AG09319 (cell line): ENCODE measurements at places on chromosomes 1 and 21.
A peak's percentile ranks its signal among the peaks of the same experiment; 100 is the strongest.

GRCh38 chr1:229370601-229371021 lies 27.8 kb upstream of the CCSAP start:
- no peak for DNase-seq

GRCh38 chr1:87641996-87642395 lies 313.3 kb downstream of the LMO4 start:
- no peak for DNase-seq

- DNase-seq = no peak
Observed at GRCh38 chr1:160827418-160827817, 31.4 kb downstream of the LY9 start.

DNA sequence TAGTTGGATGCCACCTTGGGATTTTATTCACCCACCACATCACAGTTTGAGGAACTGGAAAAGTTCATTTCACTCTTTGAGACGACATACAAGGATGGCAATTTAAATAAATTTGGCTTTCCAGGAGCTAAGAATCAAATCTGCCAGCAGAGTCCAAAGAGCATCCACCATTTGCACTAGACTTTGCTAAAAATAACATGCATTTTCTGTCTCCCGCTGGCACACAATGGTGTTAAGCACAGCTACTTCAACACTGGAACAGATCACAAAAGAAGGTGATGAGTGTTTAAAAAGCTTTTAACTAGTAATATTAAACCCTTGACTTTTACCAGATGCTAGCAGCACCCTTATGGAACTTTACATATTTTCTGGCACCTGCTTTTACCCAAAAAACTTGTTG lies 44.6 kb downstream of the MAEL start:
- no peak for DNase-seq

DNA sequence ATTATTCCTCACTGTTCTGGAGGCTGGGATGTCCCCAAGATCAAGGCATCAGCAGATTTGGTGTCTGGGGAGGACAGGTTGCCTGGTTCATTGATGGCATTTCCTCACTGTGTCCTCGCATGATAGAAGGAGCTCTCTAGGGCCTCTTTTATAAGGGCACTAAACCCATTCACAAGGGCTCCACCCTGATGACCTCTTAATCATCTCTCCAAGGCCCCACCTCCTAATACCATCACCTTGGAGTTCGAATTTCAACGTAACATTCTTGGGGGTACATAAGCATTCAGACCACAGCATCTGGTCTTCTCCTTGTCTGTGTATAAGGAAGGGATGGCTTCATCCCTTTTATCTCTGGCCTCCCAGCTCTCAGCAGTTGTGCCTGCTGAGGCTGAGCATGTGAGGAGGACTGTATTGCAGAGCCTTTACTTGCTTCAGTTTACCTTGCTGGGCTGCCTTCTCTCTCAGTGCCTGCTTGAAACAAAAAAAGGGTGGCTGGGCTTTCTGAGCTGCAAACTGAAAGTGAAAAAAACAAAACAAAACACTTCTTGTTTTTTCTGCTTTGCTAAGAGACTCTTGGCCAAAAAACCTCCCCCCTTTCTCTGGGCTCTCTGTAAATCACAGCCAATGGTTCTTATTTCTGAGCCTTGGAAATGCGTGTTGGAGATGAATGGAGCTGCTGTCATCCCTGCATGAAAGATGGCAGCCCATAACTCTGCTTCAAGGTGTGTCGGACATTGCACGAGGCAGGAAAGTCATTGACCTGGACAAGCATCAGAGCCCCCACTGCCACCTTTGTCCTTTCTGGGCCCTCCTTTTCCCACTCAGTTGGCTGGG lies 75.8 kb downstream of the RHOU start:
- no peak for DNase-seq

- DNase-seq = peak; percentile 23
Observed at GRCh38 chr1:100387209-100387608, 34.9 kb downstream of the CDC14A start.

DNA sequence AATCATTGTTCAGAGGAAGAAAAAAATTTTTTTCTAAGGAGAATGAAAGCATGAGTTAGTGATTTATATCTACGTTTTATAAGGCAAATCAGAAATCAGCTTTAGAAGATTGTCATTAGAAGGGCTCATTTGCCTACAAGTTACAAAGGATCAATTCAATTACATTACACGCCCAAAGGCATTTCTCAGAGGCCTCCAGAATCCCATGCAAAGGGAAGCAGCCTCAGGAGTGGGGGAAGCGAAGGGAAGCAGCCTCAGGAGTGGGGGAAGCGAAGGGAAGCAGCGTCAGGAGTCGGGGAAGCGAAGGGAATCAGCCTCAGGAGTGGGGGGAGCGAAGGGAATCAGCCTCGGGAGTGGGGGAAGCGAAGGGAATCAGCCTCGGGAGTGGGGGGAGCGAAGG lies 206.2 kb downstream of the GREM2 start:
- DNase-seq = no peak

GRCh38 chr1:99700020-99700419 lies 54.1 kb downstream of the PALMD start:
- DNase-seq = no peak

DNA sequence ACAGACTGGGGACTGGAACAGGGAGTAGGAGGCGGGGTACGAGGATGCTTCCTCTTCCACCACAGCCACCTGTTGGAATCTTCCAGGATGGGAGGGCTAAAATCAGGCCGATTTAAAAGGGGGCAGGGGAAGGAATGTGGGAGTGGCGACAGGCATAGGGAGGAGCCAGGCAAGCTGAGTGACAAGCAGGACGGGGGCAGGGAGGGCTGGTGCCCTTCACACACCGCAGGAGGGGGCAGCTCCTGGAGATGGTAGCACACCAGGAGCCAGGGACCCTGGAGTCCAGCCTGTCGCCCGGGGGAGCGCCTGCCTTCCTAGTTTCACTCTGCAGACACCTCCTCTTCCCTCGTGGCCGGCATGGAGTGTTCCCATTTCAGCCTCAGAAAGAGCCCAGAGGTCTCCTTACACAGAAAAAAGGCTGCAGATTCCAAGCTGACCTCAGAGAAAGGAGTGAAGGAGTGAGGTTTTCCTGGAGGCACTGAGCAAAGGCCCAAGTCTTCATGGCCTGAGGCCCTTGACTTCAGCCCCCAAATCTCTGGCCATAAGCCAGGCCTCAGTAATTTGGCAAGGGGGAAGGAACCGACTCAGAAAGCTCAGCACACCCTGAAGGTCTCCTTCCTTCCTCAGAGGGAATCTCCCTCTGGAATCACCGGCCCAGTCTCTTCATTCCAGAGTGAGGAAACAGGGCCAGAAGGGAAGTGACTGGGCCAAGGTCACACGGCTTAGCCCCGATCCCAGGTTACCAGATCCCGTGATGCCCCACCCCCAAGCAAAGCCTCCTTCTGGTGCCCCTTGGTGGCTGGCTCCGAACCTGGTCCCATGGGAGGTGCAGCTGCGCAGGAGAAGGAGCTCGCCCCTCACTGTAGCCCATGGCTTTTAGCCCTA lies 8.1 kb downstream of the BLACAT1 start:
- no peak for DNase-seq

- DNase-seq = no peak
Observed at GRCh38 chr1:214213136-214213535, 67.8 kb upstream of the SMYD2 start.

GRCh38 chr1:199463521-199464127 lies 563.9 kb upstream of the NR5A2 start:
- peak; percentile 27 for DNase-seq

DNA sequence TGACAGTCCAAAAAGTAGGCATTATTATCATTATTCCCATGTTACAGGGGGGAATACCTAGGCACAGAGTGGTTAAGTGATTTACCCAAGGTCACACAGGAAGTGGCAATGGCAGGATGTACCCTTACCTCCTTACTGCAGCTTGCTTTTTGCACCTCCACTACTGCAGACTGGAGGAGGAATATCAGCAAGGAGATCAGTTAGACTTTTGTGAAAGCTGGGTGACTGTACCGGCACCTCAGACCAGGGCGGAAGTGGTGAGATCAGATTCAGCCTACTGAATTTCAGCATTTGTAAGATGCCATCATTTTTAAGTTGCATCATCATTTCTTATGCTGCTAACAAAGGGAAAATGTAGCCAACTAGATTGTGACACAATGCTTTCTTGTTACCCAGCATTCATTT lies 4.5 kb downstream of the ADARB1 start:
- no peak for DNase-seq

- no peak for DNase-seq
Observed at GRCh38 chr1:18641005-18641941, 10.6 kb downstream of the PAX7 start.

GRCh38 chr1:218475275-218475674 lies 130.1 kb downstream of the TGFB2 start:
- DNase-seq = no peak

DNA sequence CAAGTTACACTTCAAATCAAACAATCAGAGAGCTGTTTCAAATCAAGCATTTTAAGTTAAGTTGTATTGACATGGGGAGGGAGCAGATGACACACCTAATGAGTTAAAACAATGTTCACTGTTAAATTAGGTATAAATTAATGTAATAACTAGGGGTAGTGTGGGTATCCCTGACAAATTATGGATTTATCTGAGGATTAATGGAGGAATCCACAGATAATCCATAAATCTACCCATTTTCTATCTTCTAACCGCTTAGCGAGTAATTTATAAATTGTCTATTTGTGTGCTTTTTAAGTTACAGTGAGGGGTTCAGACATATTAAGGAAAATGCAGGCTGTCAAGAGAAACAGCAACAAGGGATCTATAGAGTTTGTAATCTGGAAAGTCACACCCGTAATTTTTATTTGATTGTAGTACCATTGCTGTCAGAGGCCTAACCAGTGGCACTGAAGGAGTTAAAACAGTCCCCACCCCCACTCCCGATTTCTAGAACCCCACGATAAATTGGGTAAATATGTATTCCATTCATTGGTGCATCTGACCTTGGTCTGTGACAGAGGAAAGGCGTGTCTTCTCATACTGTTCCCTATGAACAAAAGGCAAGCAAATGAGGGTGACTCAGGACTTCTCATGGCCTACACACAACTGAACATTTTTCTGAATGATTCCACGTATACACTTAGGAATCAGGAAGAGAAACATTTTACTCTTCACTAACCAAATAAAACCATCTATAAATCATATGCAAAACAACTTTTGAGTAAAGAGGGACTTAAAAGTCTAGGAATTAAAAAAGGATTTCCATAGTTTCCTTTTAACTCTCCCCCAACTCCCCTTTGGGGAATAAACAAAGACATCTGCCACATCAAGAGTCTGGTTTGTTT lies 7.4 kb downstream of the IRF2BP2 start:
- DNase-seq = no peak

GRCh38 chr1:154550657-154551056 lies 7.8 kb downstream of the UBE2Q1 start:
- DNase-seq = no peak

GRCh38 chr1:39047374-39048229 lies 21.5 kb downstream of the NDUFS5 start:
- DNase-seq = peak; percentile 51

DNA sequence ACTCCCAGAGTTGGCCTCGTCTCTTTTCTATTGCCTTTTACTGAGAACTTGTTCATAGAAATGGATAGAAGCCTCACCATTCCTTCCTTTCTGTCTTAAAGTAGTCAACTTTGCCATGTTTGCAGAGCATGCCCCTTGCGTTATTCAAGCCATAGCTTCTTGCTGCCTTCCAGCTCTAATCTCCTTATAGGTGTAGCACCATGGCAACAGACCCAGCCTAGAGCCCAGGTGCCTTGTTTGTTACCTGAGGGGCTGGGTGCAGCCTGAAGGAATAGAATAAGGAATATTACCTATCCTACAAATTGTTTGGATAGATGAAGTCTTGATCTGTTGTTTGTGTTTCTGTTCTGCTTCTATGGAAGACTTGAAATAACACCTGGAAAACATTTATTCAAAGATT lies 59.9 kb downstream of the CLEC20A start:
- no peak for DNase-seq
